ENCODE measurements at places on chromosomes 2 and 18.

DNA sequence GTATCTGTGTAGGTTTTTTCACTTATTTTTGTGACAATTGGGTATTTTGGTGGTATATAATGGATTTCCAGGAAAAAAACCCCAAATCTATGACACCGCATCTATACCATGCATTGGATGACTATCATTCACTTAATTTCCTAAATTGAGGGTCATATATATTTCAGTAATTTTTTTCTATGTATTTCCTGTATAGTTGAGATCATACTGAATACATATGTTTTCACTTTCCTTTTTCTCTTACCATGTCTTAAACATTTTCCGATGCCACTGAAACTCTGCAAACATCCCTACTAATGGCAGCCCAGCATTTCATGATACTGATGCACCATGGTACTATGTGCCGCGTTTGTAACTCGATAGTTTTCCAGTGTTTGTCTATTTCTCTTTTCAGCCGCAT lies 40.4 kb downstream of the CDKL4 start:
- DNase-seq = no peak

DNA sequence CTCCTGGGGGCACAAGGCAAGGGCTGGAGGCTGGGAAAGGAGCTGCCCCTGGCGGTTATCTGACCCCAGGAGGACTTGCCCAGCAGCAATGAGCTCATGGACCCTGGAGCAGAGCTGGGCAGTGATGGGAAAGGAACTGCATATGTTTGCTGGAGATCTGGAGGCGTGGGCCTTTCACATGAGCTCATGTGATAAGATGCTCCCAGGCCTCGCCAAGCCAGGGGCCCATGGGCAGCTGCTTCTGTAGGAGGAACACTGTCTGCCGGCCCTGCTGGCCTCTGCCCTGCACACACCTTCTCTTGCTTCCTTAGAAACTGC lies 9.0 kb upstream of the NPPC start:
- no peak for DNase-seq

GRCh38 chr2:224990710-224991109 lies 51.6 kb downstream of the DOCK10 start:
- no peak for DNase-seq

- no peak for DNase-seq
Measured at GRCh38 chr2:151481744-151482143, 72.0 kb downstream of the RIF1 start.

GRCh38 chr2:120908314-120908975 lies 172.8 kb downstream of the GLI2 start:
- no peak for DNase-seq

DNA sequence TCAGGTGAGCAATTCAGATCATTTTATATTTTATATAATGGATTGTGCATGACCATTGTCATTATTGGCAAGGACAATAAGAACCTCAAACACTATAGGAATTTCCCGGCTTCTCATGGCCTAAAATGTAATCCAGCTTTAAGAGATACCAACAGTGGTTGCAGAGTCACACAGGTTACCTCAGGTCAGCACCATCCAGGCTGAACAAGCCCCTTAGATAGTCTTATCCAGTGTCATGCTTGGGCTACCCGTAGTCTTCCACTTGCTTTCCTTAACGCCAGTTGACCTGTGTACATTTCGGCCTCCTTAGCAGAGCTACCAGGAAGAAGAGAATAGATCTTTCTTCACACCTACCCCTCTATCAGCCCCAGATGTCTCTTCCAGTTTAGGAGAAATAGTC lies 293.3 kb upstream of the SYT4 start:
- no peak for DNase-seq

Data from SK-N-DZ (cell line).